ENCODE measurements at places on chromosomes 16 and 17. TPM values are rescaled to one million over a fixed set of nuclear protein-coding genes. Genes with fewer than 3 reads are reported as not detected.

SLC5A10 gene
- total RNA-seq, result not detected

TLCD1 gene
- total RNA-seq, result 2.9 TPM

C16orf95 gene
- 1.5 TPM for total RNA-seq

SLC16A6 gene
- 2.7 TPM for total RNA-seq

TRIM72 gene
- total RNA-seq, result not detected

TOP2A gene
- 16.9 TPM for total RNA-seq

DNA sequence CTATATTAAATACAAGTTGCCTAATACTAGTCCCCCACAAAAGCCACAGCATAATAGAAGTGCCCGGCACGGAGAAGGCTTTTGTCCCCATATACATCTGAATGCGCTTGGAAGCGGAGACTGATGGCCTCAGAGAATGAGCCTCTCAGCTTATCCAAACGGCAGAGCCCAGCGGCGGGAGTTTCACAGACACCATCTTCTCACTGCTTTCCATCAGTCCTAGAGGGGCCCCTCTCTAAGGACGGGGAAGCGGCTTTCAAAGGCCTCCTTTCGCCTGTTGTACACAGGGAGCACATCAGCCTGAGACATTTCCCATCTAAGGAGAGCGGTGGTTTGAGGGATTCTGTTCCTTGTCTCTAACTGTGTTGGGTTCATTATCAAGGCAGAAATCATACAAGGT lies 16.9 kb downstream of the NXN start:
- no peak for DNase-seq

DNA sequence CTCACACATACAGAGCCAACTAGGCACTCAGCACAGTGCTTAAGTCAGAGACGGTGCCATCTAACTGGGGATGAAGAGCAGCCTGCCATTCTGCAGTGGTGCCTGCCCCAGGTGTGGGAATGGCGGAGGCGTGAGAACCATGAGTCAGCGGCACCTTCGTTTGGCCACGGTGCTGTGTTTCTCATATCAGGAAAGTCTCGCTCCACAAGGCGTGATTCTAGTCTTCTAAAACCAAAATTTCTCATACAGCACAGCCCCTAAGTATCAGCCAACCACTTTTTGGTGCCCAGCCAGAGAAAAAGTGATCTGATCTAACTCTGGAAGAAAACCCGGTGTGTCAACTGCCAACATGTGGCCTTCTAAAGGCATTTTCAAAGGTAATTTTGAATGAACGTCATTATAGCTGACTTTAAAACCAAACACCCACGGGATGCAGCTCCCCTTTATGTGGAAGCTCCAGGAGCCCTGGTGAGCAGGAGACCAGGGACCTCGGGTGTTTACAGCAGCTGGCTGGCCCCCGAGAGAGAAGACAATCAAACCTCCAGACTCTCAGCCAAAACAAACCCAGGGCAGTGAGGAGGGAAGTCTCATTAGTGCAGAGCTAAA lies 54.6 kb downstream of the ABCC12 start:
- DNase-seq, result no peak

- DNase-seq, result no peak
Observed at GRCh38 chr17:77933777-77934398, 24.6 kb upstream of the TNRC6C start.

GRCh38 chr17:65433157-65433556 lies 128.3 kb downstream of the AXIN2 start:
- DNase-seq, result no peak

GRCh38 chr17:82296511-82297279 lies 20.7 kb downstream of the CD7 start:
- no peak for DNase-seq

DNA sequence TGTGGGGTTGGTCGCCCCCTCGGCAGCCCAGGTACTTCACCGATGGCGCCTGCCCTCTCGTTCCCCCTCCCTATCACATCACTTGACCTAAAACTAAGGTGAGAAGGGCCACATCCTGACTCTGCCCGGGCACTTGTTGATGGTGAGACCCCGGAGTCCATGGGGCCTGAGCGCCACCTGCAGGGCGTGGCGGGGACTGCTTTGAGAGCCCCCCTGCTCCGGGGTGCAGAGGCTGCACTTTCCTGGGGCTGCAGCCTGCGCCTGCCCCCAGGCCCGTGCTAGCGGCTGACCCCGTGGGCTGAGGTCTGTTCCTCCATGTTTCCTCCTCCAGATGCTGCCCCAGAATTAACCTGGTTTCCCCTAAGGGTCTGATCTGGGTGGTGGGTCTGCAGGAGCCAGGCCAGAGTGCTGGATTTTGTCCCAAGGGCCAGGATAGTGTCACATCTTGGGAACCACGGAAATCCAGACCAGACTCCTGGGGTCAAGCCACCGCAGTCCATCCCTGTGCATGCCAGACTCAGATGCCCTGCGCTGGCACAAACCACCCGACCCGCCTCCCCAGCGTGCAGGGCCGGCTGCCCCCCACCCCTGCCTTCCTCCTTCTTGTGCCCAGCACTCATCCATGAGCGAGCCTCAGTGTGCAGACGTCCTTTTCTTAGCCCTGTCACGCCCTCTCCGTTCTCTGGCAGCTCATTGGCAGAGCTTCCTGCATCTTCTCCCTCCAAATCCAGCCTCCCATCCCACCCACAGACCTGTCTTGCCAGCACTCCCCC lies 2.7 kb downstream of the NDUFAF8 start:
- DNase-seq, result no peak

DNA sequence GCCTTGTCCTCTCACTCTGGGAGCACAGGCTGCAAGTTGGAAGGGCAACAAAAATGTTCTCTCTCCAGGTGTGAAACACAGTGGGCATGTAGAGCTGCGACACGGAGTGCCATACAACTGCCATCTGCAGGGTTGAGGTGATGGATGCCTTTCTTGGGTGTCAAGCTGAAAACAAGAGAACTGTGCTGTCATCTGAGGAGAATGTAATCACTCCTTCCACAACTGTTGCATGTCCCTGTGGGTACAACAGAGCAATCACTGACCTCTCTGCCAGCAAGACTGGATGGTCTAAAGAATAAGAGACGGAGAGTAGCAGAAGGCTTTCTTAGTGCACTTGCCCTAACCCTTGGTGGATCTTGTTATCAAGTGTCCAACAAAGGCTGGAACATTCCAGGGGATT lies 29.2 kb downstream of the SLFN11 start:
- no peak for DNase-seq

GRCh38 chr17:78645421-78646295 lies 68.5 kb upstream of the DNAH17 start:
- no peak for DNase-seq

All from vagina (tissue), 2 donors.